Fibroblast of pulmonary artery (primary cell): ENCODE measurements at places on chromosomes 16 and 17.

DNA sequence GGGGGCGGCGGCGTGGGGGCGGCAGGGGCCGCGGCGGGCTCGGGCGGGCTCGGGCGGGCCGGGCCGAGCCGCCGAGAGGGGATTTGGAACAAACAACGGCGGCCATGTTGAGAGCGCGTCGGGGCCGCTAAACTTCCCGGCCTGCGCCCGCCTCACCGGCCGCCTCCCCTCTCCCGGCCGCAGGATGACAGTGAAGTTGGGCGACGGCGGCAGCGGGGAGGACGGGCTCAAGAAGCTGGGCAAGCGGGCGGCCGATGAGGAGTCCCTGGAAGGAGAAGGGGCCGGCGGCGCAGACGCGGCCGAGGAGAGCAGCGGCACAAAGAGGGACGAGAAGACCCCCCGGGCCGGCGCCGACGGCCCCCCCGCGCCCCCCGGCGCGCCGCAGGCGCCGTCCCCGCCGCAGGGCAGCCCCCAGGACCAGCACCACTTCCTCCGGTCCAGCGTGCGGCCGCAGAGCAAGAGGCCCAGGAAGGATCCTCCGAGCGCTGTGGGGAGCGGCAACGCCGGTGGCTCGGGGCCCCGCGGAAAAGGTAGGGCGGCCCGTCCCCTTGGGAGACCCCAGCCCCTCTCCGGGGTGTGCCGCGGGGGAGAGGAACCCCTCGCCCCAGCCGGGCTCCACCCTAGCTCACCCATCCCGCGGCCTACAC is 2.4 kb downstream of the CRAMP1 start:
- DNase-seq: peak; percentile 46

DNA sequence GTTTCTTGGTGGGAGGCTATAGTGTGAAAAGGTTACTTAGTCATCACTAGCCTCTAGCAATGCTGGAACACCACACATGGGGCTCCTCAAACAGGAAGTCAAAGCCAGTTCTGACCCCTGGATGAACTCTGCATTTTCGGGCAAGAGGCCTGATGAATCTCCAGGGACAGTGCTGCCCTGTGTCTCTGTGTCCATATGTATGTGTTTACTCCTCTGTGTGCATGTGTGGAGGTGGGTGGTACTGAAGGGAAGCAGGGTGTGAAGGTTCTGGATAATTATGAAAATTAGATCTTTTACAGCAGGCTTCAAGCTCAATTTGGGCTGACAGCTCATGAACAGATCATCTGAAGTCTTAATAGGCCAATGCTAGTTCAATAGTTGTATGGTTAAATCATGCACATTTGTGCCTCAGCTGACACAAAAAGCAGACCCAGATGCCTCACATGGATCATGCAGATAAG is 133.6 kb downstream of the SNX11 start:
- DNase-seq: peak; percentile 73

- no peak for DNase-seq
Observed at GRCh38 chr16:4652561-4652960, 27.9 kb downstream of the MGRN1 start.

DNA sequence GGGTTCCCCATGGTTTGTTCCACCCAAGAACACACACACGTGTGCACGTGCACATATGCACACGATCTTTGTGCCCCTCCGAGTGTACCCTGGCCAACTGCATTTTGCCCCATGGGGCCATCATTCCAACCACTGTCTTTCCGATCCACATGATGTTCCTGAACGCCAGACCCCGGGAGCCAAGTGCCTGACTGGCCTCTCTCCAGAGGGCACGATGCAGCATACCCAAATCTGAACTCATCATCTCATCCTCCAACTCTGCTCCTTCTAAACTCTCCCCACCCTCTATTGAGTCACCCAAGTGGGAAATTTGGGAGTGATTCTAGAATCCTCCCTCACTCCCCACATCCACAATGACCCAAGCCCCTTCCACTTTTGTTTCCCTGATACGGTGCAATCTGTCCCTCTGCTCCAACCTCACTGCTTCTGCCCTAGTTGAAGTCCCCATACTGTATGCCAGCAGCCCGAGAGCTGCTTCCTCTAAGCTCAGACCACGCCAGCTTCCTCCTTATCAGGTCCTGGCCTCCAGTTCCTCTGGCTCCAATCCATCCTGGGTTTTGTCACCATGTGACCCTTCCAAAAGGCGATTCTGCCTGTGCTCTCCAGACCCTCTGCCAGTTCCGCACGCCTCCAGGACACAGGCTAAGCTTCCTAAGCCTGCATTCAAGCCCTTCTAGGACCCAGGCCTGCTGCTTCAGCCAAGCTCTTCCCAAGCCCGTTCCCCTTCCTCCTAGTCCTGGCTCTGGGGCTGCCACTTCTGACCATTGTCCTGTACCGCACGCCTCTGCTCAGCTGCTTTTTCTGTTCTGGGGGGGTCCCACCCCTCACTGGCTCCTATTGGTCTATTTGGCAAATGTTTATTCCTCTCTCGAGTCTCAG is 10.1 kb upstream of the TMEM208 start:
- DNase-seq: no peak

- no peak for DNase-seq
Observed at GRCh38 chr17:63701868-63702720, 2.2 kb upstream of the LIMD2 start.

DNA sequence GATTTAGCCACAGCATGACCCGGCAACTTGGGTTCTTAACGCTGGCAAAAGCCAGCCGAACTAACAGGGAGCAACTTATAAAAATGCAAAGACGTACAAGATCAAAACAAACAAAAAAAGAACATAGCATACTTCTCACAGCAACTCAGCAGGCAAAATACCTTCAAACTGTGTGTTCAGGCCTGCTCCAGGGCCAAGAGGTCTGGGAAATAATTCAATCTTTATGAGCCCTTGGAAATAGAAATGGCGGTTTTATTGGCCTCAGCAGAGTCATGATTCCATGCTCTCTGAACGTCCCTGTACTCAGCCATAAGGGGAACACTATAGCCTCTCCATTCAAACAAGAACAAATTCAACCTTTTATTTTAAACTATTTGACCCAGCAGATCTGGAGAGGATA is 101.3 kb upstream of the C17orf78 start:
- no peak for DNase-seq

DNA sequence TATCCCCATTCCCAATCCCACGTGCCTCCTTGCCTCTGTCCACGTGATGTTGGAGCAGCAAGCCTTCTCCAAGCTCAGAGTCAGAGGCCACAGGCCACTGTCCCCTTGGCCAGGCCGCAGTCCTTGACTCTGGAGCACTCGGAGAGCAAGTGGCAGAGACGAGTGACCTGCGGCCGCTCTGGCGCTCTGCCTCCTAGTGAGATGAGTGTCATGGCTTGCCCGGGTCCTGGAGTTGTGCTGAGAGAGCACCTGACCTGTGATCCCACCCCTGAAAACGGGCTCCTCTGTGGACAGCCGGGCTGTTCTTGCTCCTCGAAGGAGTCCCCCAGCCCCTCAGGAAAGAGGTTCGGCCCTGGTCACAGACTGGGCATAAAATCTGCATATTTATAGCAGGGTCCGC is 10.0 kb upstream of the FASN start:
- no peak for DNase-seq

GRCh38 chr17:28145348-28145747 is 102.9 kb downstream of the NLK start:
- peak; percentile 38 for DNase-seq

DNA sequence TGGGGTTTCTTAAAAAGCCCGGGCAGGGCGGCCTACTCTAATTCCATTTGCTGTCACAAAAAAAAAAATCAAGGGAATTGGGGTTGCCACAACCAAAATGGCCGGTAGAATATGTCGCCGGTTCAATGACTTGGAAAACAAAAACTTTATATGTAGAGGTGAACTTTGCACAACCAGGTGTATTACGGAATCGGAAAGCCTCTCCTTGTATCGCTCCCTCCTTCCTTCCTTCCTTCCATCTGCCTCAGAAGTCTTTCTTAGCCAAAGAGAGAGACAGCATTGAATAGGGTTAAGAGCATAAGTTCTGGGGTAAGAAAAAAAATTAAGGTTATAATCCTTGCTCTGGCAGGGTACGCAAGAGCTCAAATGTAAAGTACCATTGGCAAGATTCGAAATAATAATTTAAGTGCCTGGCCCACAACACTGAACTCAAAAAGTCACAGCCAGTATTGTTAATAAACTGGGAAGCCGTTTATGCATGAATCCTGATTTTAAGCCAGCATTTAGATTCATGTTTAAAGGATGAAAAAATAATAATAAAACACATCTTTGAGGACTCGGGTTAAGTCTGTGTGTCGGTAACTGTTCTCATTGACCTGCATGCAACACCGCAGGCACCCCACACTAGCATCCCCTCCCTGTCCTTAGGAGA is 522 bp upstream of the GLG1 start:
- DNase-seq: no peak

DNA sequence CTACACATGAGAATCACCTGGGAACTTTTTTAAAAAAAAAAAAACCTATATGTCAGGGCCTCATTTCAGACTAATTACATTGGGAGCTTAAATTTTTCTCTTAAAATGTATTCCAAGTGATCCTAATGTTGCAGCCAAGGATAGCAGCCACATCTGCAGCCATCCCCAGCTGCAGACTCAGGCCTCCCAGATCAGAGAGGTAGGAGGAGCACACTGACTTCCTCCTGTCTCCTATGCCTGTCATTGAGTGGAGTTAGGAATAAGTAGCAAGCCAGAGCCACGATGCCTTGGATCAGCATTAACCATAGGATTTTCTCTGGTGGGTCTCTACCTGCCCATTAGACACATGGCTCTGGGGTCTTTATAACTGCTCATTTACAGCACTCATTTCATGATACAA is 463.5 kb downstream of the HS3ST4 start:
- DNase-seq: no peak
